ENCODE measurements at places on chromosomes 16 and 17. TPM values are rescaled to one million over a fixed set of nuclear protein-coding genes. Genes with fewer than 3 reads are reported as not detected.

DNA sequence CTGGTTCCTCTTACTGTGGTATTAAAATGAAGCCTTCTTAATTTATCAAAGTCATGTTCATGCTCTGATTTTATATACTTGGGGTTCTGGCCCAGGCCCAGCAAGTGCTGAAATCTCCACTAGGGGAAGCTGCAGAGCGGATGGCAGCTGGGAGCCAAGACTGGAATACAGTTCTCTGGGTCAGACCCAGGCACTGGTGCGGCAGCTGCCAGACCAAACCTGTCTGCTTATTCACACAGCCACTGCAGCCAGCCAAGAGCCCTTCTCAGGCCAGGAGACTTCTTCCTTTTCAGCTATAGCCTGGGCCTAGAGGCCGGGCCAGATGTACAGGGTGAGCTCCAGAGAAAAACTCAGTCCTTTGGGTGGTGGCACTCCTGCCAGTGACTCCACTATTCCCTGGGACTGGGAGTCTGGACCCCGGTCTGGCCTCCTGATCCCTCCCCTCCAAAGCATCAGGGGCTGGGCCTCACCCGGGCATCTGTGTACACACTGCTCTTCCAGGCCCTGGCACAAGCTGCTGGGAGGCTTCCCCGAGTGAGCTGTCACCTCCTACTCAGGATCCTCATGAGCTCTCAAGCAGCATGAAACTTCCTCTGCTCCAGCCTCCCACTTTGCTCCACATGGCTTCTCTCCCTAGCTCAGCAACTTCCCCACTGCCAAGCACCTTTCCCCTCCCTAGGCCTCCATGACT, 24.4 kb downstream of the ATP6V0D1 start:
- no peak for DNase-seq
- no peak overlapping the region for H3K4me3 ChIP-seq
- peak overlapping the region; percentile 22 for H3K27ac ChIP-seq
- no peaks in the 10 kb centered on the region for H3K27me3 ChIP-seq

- no peak overlapping the region for H3K27ac ChIP-seq
- no peaks in the 10 kb centered on the region for H3K4me1 ChIP-seq
- peak; percentile 97 for DNase-seq
- no peaks in the 10 kb centered on the region for H3K27me3 ChIP-seq
- no peaks in the 10 kb centered on the region for H3K36me3 ChIP-seq
Observed at GRCh38 chr17:10772425-10773380, 31.2 kb downstream of the TMEM238L start.

- H3K4me3 ChIP-seq = no peak overlapping the region
- no peaks in the 10 kb centered on the region for H3K27me3 ChIP-seq
- H3K4me1 ChIP-seq = peaks cover 3% of the 10 kb centered on the region
- H3K27ac ChIP-seq = no peak overlapping the region
- no peaks in the 10 kb centered on the region for H3K36me3 ChIP-seq
Observed at GRCh38 chr17:47203984-47204721, 5.0 kb upstream of the MYL4 start.

Gene ADORA2B
- 3.3 TPM for total RNA-seq

- no peaks in the 10 kb centered on the region for H3K4me1 ChIP-seq
- H3K4me3 ChIP-seq = no peak overlapping the region
- peaks cover 35% of the 10 kb centered on the region for H3K36me3 ChIP-seq
- no peaks in the 10 kb centered on the region for H3K27me3 ChIP-seq
- DNase-seq = no peak
Observed at GRCh38 chr17:51000835-51001638, 119.6 kb downstream of the SPAG9 start.

DNA sequence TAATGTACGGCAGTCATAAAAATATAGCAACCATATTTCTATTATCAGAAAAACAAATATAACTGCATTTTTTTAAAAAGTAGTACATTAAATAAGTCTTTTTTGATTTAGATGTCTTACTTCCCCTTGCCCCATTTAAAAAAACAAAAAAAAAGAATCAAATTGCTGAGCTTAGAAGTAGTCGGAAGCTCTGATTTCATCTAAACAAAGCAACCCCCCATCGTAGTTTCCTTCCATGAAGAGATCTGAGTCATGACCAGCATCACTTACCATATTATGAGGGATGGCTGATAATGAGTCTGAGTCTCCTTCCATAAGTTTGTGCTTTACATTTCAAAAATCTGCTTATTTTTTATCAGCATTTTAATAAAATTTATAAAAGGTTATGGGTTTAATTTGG, 86.2 kb downstream of the ITFG1 start:
- no peak overlapping the region for H3K27ac ChIP-seq
- no peaks in the 10 kb centered on the region for H3K36me3 ChIP-seq
- H3K27me3 ChIP-seq = no peaks in the 10 kb centered on the region
- peaks cover 3% of the 10 kb centered on the region for H3K4me1 ChIP-seq
- DNase-seq = no peak

- H3K36me3 ChIP-seq = no peaks in the 10 kb centered on the region
- no peaks in the 10 kb centered on the region for H3K4me1 ChIP-seq
- no peaks in the 10 kb centered on the region for H3K27me3 ChIP-seq
- no peak overlapping the region for H3K4me3 ChIP-seq
- H3K27ac ChIP-seq = no peak overlapping the region
- DNase-seq = no peak
Observed at GRCh38 chr16:23058576-23058975, 90.7 kb downstream of the USP31 start.

Gene SP6
- 1.6 TPM for total RNA-seq

Gene ARL17B
- total RNA-seq = 18.7 TPM

DNA sequence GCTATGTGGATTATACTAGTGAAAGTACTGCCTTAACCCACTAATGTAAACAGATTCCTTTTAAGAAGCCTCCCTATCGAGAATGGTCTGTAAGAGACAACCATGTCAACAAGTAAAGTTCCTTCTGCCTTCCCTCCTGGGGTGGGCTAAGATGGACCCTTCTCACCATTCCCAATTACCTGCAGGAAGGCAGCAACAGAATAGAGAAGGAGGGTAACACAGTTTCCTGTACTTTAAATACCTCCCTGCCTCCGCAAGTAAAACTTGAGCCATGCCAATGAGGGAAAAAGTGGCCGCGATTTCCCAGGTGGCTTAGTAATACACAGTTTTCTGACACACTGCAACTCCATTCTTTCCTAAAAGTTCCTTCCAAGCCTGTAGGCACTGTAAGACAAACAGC, 45.2 kb downstream of the TOX3 start:
- no peaks in the 10 kb centered on the region for H3K36me3 ChIP-seq
- H3K27me3 ChIP-seq = no peaks in the 10 kb centered on the region
- no peak overlapping the region for H3K27ac ChIP-seq
- no peak overlapping the region for H3K4me3 ChIP-seq

Gene SRSF1
- 429 TPM for total RNA-seq

DNA sequence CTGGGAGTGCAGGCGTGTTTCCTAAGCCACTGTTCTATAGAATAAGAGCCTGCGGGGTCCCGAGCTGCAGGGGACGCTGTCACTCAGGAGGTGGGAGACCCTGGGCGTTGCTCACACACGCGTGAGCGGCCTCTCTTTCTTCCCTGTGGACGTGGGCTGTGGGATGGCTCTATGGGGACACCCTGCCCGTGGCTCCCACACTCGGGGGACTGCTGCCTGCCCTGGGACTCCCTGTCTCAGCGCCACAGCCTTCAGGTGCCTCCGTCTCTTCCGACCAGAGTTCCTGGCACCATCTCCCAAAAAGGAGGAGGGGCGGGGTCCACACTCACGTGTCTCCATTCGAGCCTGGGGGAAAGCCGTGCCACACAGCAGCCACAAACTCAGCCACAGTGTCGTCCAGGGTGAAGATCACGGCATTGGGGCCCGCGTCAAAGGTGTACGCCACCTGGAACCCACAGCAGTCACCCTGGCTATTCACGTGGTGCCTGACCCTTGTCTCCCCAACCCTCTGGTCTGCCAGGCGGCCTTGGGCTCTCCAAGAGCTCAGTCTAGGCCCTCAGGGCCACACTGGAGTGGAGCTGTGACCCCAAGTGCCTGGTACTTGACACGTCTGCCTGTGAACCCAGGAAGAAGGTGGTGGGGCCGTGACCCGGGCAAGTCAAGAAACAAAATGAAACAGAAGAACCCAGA, 3.7 kb upstream of the CYBA start:
- H3K36me3 ChIP-seq = peaks cover 29% of the 10 kb centered on the region
- no peaks in the 10 kb centered on the region for H3K27me3 ChIP-seq
- no peak for DNase-seq
- H3K4me1 ChIP-seq = peaks cover 8% of the 10 kb centered on the region

Gene ZSCAN10
- total RNA-seq = 209 TPM

GRCh38 chr17:65644545-65644944, 83.1 kb upstream of the AXIN2 start:
- no peaks in the 10 kb centered on the region for H3K4me1 ChIP-seq
- no peak overlapping the region for H3K4me3 ChIP-seq
- no peaks in the 10 kb centered on the region for H3K36me3 ChIP-seq
- DNase-seq = no peak

DNA sequence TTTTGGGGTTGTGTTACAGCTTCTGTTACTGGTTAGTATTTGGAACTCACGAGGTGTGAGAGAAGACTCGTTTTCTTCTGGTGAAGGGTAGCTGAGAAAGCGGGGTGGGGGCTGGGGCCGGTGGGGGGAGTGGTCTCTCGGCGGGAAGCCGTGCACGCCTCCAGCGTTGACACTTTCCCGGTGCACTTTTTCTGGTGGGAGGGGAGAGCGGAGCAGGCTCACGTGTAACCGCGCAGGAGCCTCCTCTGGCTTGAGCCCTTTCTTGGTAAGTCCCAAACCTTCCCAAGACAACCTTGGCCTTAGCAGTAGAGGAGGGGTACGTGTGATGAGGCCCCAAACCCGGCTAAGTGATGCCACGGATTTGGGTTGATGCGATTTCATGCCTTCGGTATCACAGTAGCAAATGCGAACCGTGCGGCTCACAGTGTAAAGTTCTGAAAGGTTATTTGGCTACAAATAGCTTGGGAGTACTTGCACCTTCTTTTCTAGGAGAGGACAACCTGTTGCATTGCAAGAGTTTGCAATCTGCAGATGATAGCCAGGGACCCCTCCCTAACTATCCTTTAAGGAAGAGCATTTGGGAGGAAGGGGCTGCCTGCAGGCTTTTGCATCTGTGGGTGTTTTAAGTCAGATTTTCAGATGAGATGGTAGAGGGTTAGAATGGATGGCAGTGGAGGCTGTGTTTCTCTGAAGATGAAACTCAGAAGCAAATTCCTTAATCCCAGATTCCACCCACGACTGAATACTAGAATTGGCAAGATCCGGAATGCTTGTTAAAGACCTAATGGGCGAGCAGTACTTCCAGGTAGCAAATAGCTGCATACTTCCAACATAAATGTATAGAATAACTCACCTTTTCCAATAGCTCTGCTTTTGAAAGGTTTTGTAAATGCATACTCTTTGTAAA, 1.5 kb downstream of the HLF start:
- peaks cover 56% of the 10 kb centered on the region for H3K27me3 ChIP-seq
- no peak for DNase-seq
- H3K27ac ChIP-seq = no peak overlapping the region
- H3K36me3 ChIP-seq = no peaks in the 10 kb centered on the region

DNA sequence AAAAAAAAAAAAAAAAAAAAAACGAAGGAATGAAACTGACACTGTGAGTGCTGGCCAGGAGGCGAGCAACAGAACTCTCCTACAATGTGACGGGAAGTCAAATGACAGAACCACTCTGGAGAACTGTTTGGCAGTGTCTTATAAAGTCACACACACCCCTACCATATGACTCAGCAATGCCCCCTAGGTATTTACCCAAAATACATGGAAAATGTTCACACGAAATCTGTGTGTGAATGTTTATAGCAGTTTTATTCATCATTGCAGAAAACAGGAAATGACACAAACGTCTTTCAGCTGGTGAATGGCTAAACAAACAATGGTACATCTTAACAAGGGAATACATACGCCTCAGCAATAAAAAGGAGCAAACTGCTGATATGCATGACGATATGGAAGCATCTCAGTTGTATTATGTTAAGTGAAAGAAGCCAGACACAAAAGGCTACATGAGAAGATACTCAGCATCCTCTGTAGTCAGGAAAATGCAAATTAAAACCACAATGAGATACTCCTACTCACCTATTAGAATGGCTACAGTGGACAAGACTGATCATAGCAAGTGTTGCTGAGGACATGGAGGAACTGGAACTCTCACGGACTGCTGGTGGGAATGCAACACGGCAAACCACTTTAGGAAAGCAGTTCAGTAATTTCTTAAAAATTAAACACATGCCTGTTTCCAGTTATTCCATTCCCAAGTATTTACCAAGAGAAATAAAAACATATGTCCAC, 74.7 kb downstream of the TBC1D16 start:
- H3K27me3 ChIP-seq = no peaks in the 10 kb centered on the region
- DNase-seq = no peak
- H3K27ac ChIP-seq = no peak overlapping the region
- no peaks in the 10 kb centered on the region for H3K4me1 ChIP-seq
- no peaks in the 10 kb centered on the region for H3K36me3 ChIP-seq

All from H1 (cell line).